ENCODE measurements at places on chromosomes 11 and 22. TPM values are rescaled to one million over a fixed set of nuclear protein-coding genes. Genes with fewer than 3 reads are reported as not detected.

Gene CHADL
- total RNA-seq: 0.47 TPM

Gene CARD18
- not detected for total RNA-seq

DNA sequence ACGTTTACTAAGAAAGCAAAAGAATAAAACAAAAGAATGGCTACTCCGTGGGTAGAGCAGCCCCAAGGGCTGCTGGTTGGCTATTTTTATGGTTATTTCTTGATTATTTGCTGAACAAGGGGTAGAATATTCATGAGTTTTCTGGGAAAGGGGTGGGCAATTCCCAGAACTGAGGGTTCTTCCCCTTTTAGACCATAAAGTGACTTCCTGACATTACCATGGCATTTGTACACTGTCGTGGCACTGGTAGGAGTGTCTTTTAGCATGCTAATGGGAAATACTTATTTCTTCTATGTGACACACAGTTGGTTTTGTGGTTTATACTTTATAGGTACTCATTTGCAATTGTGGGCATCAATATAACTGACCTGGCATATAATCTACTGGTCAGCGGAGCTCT is 56.3 kb downstream of the SLN start:
- no peaks in the 10 kb centered on the region for H3K27me3 ChIP-seq
- DNase-seq: no peak
- H3K4me1 ChIP-seq: no peaks in the 10 kb centered on the region
- no peak overlapping the region for H3K4me3 ChIP-seq
- H3K36me3 ChIP-seq: no peaks in the 10 kb centered on the region
- H3K27ac ChIP-seq: no peak overlapping the region

GRCh38 chr11:104523611-104524010 is 359.7 kb upstream of the PDGFD start:
- no peak overlapping the region for H3K4me3 ChIP-seq
- no peak for DNase-seq
- no peaks in the 10 kb centered on the region for H3K27me3 ChIP-seq
- H3K4me1 ChIP-seq: no peaks in the 10 kb centered on the region
- no peaks in the 10 kb centered on the region for H3K36me3 ChIP-seq

- H3K27ac ChIP-seq: peak overlapping the region; percentile 39
- no peak for DNase-seq
- H3K27me3 ChIP-seq: no peaks in the 10 kb centered on the region
- H3K4me1 ChIP-seq: peaks cover 27% of the 10 kb centered on the region
- H3K4me3 ChIP-seq: no peak overlapping the region
- H3K36me3 ChIP-seq: no peaks in the 10 kb centered on the region
Observed at GRCh38 chr11:20113149-20113438, 47.2 kb downstream of the DBX1 start.

GRCh38 chr22:41523464-41524221 is 20.6 kb downstream of the POLR3H start:
- no peaks in the 10 kb centered on the region for H3K4me1 ChIP-seq
- H3K27me3 ChIP-seq: no peaks in the 10 kb centered on the region
- no peak overlapping the region for H3K4me3 ChIP-seq

DNA sequence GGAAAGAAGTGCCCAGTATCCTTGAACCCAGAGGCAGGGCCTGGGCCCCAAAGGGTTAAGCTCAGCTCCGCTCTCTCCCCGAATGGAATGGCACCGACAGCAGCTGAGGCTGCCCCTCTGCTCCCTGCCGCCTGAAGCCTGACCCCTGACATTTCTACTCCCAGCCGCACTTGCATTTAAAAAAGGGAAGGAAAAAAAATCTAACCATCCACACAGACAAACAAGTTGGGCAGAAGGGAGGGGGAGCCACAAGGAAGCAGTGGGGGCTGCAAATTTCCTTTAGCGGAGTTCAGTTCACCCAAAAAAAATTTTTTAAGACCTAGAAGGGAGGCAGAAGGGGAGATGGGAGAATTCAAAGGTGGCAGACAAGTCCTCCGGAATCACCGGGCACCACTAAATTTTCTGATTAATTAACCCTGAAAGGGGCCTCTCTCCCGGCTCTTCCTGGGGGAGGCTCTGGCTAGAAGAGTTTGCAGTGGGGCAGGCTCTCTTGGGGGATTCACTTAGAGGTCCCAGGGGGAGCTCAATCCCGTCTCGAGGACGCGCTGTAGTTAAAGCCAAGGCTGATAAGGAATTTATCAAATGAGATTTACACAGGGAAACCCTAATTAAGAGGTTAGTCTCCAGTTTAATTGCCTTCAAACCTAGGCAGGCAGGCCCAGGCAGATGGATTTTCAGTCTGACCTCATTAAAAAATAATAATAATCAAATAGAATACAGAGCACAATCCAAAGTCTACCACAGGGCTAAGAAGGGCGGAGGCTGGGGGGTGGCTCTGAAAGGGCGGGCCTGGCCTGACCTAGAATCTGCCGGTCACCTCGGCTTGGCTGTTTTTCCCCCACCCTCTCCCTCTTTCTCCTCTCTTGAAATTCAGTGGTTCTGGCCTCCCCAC is 25.6 kb downstream of the MN1 start:
- no peak overlapping the region for H3K27ac ChIP-seq
- H3K4me1 ChIP-seq: no peaks in the 10 kb centered on the region
- DNase-seq: no peak
- H3K36me3 ChIP-seq: no peaks in the 10 kb centered on the region
- no peaks in the 10 kb centered on the region for H3K27me3 ChIP-seq
- no peak overlapping the region for H3K4me3 ChIP-seq

GRCh38 chr22:21652547-21653545 is 10.7 kb downstream of the SDF2L1 start:
- DNase-seq: no peak
- H3K4me1 ChIP-seq: peaks cover 7% of the 10 kb centered on the region
- H3K27ac ChIP-seq: peak overlapping the region; percentile 73
- no peaks in the 10 kb centered on the region for H3K27me3 ChIP-seq

DNA sequence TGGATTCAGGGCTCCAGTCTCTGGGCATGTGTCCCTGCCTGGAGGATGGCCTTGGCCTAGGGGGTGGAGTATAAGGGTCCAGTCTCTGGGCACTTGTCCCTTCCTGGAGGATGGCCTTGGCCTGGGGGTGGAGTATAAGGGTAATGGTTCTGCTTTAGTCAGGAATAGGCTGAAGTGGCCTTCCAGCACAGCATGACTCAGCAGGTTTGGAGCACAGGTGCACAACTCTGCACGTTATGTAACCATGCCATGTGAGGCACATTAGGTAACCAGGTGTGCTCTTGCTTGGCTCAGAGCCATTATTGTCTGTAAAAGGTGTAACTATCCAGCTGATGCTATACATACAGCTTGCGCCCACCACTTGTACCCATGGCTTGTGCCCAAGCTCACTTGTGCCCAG is 48.4 kb upstream of the POLD3 start:
- H3K36me3 ChIP-seq: no peaks in the 10 kb centered on the region
- no peak overlapping the region for H3K4me3 ChIP-seq

DNA sequence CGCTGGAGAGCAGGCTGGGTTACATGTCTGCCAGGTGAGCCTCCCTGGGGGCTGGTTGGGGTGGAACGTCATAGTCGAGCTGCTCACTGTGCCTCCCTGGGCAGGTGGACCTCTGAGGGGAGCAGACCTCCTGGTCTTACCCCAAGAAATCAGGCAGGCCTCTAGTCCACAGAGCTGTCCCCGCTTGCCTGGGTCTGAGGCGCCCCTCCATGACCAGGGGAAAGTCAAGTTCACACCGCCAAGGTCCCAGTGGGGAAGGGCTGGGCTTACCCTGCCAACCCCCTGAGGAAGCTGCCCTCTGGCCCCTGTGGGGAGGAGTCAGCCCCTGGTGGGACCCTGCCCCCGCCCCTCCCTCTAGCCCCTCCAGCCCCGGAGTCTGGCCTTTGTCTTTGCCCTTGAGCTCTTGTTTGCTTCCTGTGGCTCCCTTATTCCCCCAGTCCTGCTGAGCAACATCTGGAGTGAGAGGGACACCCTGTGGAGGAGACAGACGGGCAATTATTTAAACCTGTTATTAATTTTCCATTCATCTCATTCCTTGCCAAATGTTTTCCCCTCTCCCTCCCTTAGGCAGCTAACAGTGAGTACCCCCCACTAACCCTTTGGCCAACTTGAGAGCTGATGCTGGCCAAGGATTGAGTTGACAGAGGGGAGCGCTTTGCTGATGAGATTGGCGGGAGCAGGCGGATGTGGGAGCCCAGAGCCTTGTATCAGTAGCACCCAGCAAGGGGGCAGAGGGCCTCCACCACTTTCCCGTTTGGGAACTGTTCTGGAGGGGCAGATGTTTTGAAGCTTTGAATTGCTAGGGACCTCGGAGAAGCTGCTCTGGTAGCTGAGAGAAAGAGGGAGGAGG is 83.4 kb downstream of the CEP164 start:
- no peaks in the 10 kb centered on the region for H3K27me3 ChIP-seq
- no peak overlapping the region for H3K27ac ChIP-seq
- no peaks in the 10 kb centered on the region for H3K4me1 ChIP-seq
- H3K36me3 ChIP-seq: 0 out of 2 replicates have a peak, but pooled peaks cover 2% of the 10 kb centered on the region
- H3K4me3 ChIP-seq: no peak overlapping the region

Measured in HCT116 (cell line).